ENCODE measurements at places on chromosomes 12 and 14. TPM values are rescaled to one million over a fixed set of nuclear protein-coding genes. Genes with fewer than 3 reads are reported as not detected.

GPR84 gene
- not detected for total RNA-seq

DEPDC4 gene
- total RNA-seq: 0.72 TPM

FAIM2 gene
- 0.83 TPM for total RNA-seq

ORAI1 gene
- 3.9 TPM for total RNA-seq

SMAGP gene
- total RNA-seq: 15.6 TPM

Measured in IMR-90 (cell line).